ENCODE measurements at places on chromosomes 4 and X.

DNA sequence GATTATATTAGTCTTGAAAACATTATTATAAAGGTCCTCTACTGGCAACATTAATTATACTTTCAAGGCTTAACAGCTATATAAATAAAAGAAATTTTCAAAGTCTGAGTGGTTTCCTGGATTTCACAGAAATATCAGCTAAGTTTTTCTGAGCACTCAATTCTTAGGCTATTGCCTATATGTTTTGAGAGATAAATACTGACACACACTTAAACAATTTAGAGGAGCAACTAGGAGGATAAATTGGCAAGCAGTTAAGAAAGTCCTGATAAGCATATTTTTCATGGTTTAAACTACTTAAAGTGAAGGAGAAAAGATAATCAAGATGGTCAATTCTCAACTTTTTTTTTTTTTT is 2.7 kb upstream of the MGARP start:
- no peak for DNase-seq

- no peak for DNase-seq
Observed at GRCh38 chr4:123622572-123622971, 226.0 kb downstream of the SPRY1 start.

DNA sequence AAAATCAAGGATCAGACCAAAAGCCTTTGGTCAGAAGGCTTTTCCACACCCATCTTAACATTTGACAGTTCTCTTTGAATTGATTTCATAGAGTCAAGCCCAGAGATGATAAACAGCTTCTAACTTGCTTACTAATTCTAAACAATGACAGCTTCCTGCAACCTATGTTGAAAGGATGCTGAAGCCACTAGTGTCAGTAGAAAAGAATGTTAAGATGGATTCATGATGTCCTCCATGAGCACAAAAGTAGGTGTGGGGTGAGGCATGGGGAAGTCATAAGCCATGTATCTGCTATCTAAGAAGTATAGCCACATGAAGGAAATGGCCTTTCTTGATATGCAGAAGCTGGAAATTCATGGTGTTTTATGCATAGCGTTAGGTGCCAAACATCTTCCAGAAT is 269.3 kb downstream of the DHX15 start:
- DNase-seq = no peak

DNA sequence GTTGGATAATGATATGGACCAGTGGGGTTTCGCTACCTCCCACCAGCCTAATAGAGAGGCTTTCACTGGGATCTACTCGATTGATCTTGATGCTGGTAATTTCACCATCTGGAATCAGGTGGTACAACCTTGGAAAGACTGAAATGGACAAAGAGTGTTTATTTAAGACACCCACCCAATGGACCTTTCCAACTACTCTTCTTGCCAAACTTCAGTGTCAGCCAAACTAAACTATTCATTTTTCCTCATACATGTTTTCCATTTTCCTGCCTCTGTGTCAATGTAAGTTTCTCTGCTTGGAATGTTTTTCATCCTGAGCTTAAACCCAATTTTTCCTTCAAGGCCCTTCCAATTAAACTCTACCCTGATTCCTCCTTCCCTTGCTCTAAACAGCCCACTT is 92.6 kb downstream of the LNX1 start:
- DNase-seq = no peak

- peak; percentile 58 for DNase-seq
Observed at GRCh38 chr4:148059617-148060180, 327.8 kb downstream of the ARHGAP10 start.

- DNase-seq = peak; percentile 80
Observed at GRCh38 chr4:159048166-159048886, 54.6 kb upstream of the RAPGEF2 start.

DNA sequence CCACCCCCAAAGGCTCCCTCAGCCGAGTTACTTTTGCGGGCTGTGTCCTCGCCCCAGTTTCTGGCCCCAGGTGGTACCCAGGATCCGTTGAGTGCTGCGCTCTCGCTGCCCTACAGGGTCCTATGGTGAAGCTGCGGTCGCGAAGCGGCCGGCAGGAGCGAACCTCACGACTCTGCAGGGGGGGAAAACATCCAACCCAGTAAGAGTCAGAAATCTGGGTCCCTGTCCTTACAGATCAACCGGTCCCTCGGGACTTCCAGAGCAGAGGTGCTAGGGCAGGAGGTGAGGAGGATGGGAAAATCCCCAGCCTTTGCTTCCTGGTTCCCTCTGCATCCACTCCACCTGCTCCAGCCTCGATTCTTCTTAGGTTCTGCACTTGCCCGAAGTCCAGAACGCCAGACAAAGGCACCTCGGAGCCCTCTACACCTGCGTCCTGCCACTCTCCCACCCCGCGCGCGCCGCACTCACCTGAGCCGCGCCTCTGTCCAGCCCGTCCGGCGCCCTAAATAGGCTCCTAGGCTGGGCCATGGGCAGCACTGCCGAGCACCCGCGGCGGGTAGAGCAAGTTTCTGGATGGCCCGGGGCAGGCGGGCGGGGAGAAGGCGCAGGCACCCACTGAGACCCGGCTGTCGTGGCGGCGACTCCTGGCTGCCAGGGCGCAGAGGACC is at the start of gene HS3ST1:
HS3ST1 (minus strand) TSS at position 664 of the 668 bp plus-strand sequence. CDS start 28,889 bp downstream, outside the sequence.
- no peak for DNase-seq

DNA sequence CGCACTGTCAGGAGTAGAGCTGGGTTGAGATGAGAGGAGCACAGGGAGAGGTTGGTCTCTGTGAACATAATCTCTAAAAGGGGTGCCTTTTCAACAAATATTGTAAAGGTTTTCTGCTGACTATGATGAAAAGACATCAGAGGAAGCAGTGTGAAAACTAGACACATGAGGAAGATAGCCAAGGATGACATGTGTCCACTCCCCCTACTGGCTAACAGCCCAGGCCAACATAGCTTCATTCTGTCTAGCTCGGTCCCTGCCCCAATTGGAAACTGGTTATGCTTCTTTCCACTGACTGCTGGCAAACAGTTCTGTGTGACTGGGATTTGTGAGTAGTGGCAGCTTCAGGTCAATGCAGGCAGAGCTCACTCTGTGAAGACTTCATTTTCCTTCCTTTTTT is 115.4 kb upstream of the ESX1 start:
- no peak for DNase-seq

DNA sequence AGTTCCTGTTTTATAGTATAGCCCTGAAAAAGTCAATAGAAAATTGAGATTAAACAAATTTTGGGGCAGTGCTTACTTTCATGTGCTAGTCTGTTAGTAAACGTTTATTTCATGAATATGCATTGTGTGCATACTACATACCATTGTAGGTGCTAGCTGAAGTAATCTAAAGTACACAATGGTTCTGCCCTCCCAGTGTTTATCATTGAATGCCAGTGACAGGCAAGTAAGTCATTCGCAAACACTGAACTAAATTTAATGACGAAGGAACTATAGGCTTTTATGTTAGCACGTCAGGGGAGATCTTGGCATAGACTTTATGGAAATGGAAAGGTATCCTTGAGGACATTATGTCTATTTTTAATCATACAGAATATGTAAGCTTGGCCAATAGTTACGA is 426.9 kb upstream of the EPHA5 start:
- no peak for DNase-seq

- no peak for DNase-seq
Observed at GRCh38 chr4:138413273-138413672, 171.1 kb upstream of the SLC7A11 start.

DNA sequence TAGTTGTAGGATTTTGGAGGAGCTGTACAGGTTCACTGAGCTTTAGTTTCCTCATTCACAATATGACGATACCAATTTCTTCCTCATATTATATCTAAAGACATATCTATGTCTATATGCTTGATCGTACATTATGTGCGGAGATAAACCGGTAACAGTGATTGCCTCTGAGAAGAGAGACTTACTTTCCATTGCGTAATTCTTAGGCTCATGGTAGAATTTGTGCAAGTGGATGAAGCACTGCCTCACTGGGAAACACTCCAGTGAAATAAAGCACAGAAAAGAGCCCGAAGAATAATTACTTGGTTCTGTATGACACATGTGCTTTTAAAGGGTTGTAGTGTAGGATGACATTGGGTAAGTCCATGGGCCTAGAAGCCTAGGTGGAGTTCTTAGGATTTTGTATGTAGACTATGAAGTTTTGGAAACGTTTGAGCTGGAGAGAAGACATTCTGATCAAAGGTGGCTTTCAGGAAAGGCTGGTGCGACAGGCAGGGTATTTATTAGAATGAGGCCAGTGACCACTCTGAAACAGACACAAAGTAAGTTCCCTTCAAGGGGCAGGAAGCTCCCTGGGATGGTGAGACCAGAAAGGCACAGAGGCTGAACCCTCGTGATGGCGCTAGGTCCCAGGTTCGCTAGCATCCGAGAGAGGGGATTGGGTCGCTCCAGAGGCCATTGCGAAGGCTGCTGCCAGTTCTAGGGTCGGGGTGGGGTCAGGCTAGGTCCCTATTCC is 649 bp upstream of the VBP1 start:
- DNase-seq = no peak

GRCh38 chrX:125436855-125437254 is 117.2 kb downstream of the TEX13C start:
- no peak for DNase-seq

DNA sequence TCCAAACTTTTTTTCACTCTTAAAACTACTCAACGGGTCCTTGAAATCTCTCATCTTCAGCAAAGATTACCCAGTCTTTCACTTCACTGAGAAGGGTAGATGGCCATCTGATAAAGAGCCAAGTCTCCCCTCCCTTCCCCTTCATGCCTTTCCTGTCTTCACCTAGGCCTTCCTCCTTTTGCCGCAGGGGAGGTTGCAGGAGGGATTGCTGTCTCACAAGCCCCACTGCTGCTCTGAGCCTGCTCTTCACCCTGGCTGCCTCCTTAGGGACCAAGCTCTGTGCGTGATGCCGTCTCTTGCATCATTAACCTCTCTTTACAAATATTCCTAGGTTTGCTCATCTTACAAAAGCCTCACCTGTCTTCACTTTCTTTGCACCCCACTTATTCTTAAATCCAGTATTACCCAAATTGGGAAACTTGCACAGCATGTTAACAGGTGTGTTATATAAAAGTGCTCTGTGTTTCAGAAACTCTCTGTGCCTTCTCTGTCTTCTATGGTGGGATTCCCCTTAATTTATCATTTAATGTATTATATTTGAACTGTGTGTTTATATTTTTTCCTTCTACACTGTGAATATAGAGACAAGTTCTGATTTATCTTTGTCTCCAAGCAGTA is 3.8 kb downstream of the ZFX start:
- DNase-seq = no peak

DNA sequence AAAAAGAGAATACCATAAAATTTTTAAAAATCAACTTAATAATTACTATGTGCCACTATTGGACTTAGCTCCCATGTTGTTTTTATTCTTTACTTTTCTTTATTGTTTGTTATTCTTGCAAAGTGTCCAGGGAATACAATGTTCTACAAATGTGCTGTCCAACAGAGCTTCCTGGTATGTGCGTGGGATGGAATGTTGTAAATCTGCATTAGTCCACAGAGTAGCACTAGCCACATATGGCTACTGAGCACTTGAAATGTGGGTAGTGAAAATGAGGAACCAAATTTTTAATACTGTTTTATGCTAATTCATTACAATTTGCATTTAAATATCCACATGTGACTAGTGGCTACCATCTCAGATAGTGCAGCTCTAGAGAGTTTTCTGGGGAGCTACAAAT is 14.3 kb upstream of the CORIN start:
- DNase-seq = no peak

All from left lobe of liver (tissue), 2 donors.